ENCODE measurements at places on chromosomes 5 and 9. TPM values are rescaled to one million over a fixed set of nuclear protein-coding genes. Genes with fewer than 3 reads are reported as not detected.

COL15A1 gene
- total RNA-seq, result 0.08 TPM

- no peak overlapping the region for H3K27ac ChIP-seq
- H3K36me3 ChIP-seq, result no peaks in the 10 kb centered on the region
- H3K27me3 ChIP-seq, result peaks cover 8% of the 10 kb centered on the region
- H3K4me3 ChIP-seq, result no peak overlapping the region
- no peaks in the 10 kb centered on the region for H3K4me1 ChIP-seq
- no peak for DNase-seq
Observed at GRCh38 chr9:21392270-21392669, 7.1 kb upstream of the IFNA2 start.

GRCh38 chr5:40413743-40414142 is 266.0 kb upstream of the PTGER4 start:
- no peak overlapping the region for H3K4me3 ChIP-seq
- H3K36me3 ChIP-seq, result no peaks in the 10 kb centered on the region
- no peaks in the 10 kb centered on the region for H3K27me3 ChIP-seq

DNA sequence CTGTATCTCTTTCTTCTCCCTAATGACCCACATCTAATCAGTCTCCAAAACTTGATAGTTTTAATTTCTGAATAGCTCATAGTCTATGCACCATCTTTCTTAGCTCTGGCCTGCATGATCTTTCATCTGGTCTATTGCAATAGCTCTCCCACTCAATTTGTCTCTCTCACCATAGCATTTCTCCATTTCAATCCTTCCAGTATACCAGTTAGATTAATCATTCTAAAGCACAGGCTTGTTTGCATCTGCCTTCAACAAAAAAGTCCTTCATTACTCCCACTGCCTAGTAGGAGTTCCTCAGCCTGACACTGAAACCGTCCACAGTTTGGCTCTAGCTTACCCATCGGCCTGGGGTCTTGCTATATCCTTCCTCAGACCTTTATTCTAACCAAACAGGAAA is 344.9 kb downstream of the ENC1 start:
- H3K27me3 ChIP-seq, result no peaks in the 10 kb centered on the region
- H3K4me3 ChIP-seq, result no peak overlapping the region
- H3K4me1 ChIP-seq, result no peaks in the 10 kb centered on the region

GHR gene
- total RNA-seq, result 0.19 TPM

GRCh38 chr9:106922026-106922425 is 59.1 kb downstream of the ZNF462 start:
- H3K4me3 ChIP-seq, result no peak overlapping the region
- H3K27ac ChIP-seq, result no peak overlapping the region
- H3K27me3 ChIP-seq, result no peaks in the 10 kb centered on the region
- peaks cover 50% of the 10 kb centered on the region for H3K36me3 ChIP-seq

TSLP gene
- 1.9 TPM for total RNA-seq

Data from H1 (cell line).